ENCODE measurements at places on chromosomes 2 and 18.

DNA sequence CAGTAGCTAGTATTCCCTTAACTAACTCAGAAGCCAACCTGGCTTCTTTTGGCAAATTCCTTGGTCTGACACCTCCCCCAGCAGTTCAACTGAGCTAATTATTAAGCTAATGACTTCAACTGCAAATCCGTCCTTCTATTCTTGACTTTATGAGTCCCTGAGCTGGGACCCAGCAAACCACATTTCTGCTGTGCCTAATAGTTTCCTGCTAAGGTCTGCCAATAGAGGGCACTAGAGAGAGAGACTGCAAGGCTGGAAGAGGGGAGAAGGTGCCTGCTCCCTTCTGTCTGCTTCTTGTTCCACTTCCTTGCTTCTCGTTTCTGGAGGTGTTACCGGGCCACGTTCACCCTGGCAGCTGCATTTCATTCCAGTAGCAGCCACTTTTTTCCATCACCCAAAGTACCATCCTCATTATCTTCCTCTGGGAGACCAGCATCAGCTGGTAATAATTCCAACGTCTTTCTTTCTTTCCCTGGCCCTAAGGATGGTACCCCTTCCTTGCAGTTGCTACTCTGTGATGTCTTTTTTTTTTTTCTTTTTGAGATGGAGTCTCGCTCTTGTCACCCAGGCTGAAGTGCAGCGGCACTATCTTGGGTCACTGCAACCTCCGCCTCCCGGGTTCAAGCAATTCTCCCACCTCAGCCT is 352.0 kb downstream of the TNS1 start:
- no peak for DNase-seq

- DNase-seq: no peak
These were observed 22.5 kb downstream of the CFLAR start for GRCh38 chr2:201138401-201138970.

GRCh38 chr2:40489678-40489960 is 37.7 kb upstream of the SLC8A1 start:
- DNase-seq: no peak

DNA sequence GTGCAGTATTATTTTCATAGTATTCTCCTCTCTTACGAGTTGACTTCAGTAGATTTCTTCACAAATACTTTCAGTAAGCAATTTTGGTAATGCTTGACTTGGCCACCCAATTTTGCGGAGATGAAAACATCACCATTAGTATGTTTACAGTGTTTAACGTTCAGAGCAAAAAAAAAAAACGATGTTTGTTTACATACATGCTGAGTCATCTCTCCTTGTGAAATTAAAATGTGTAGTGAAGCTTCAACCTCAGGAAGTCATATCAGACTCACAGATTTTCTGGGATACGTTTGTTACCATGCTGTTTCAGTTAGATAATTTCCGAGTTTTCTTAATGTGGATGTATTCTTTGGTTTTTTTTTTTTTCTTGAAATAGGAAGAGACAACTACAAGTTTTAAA is 100.1 kb downstream of the CTNNA2 start:
- no peak for DNase-seq

DNA sequence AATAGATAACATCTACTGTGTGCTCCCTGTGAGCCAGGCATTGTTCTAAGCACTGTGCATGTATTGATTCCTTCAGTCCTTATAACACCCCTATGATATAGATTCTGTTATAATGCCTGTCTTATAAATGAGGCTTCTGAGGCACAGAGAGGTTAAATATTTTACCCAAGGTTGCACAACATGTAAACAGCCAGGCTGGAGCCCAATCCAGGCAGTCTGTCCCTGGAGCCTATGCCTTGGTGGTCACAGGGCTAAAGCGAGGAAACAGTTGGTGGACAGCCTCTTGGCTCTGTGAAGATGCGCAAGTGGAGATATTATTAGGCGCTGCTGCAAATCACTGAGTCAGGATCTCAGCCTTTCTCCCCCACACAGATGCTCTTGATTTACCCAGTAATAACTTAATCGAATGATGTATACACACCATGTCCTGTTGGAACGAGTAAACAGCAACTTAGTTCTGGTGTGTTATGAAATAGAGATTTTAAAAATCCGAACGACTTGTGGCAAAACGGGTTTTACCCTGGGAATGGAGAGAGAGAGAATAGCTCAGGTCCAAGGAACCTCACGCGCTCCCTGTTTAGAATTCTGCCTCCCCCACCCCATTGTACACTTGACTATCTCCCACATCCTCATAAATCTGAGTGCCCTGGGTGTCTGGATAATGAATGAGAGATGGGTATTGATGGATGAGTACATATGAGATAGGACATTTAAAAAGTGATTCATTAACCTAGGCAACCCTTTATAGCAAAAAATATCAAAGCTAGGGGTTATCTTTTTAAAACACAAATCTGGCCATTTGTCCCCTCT is 231.9 kb downstream of the BCL2 start:
- DNase-seq: no peak

Measured in cerebellar nuclear complex (tissue), 1 donor.